ENCODE measurements at places on chromosomes 16 and 17.

- no peak for DNase-seq
Observed at GRCh38 chr17:38883592-38884526, 14.0 kb downstream of the LASP1 start.

GRCh38 chr16:67644038-67644437, 906 bp upstream of the CARMIL2 start:
- DNase-seq, result no peak

DNA sequence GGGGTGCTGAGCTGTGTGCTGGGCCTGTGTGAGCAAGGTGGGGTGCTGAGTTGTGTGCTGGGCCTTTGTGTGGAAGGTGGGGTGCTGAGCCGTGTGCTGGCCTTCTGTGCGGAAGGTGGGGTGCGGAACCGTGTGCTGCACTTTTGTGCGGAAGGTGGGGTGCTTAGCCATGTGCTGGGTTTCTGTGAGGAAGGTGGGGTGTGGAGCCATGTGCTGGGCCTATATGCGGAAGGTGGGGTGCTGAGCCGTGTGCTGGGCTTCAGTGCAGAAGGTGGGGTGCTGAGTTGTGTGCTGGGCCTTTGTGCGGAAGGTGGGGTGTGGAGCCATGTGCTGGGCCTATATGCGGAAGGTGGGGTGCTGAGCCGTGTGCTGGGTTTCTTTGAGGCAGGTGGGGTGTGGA, 555.4 kb upstream of the EEF2KMT start:
- no peak for DNase-seq

GRCh38 chr17:61514491-61514890, 62.3 kb downstream of the TBX4 start:
- DNase-seq, result no peak

DNA sequence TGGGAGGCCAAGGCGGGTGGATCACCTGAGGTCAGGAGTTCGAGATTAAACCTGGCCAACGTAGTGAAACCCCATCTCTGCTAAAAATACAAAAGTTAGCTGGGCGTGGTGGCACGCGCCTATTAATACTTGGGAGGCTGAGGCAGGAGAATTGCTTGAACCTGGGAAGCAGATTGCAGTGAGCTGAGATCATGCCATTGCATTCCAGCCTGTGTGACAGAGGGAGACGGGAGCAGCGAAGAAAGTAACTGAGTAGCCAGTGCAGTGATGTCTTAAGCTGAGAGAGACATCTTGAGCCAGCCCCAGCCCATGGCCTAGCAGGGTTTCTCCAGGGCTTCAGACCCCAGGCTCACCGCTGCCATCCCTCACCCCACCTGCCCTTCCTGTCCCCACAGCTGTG, 9.8 kb upstream of the SMIM5 start:
- DNase-seq, result no peak

DNA sequence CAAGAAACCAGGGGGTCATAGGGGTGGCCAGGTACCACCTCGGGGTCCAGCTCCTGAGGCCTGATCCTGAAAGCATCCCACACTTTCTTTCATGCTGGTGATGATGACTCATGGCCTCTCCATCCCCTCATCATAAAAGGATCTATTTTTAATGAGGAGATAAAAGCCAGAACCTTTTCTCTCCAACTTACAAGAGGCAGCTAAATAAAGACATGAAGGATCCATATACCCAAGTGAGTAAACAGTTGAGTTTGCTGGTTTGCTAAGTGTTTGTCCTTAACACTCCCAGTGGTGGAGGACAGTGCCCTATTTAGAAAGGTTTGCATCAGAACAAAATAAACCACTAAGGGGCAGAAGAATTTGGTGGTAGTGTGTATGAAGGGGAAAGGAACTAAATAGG, 383.8 kb downstream of the GRIN2A start:
- DNase-seq, result no peak

GRCh38 chr16:49836668-49837067, 19.2 kb downstream of the ZNF423 start:
- no peak for DNase-seq

DNA sequence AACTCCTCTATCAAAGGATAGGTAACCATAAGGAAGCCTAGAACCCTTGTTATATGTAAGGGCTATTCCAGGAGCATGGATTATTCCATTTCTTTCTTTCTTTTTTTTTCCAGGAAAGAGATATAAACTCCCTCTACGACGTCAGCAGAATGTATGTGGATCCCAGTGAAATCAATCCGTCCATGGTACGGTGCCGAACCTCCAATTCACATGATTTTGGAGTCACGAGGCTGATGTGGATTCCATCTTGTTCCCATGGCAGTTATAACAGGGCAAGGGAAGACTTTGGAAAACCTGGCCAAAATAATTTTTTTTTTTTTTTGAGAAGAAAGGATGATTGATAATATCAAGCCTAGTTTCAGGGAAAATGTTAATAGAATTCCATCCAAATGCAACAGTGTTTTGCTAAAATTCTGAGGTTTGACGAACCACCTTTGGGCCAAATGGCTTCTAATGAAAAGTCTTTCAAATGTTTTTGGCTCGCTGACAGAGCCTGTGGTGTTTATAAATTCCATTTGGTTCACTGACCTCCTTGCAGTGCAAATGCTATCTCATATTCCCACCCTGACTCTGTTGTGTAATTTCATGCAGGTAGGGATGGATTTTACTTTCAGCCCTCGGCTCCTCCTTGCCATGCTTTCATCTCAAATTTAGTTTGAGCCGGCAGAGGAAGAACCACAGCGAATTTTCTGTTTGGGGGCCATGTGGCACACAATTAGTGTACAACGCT, 90.0 kb downstream of the SDR42E1 start:
- DNase-seq, result no peak

DNA sequence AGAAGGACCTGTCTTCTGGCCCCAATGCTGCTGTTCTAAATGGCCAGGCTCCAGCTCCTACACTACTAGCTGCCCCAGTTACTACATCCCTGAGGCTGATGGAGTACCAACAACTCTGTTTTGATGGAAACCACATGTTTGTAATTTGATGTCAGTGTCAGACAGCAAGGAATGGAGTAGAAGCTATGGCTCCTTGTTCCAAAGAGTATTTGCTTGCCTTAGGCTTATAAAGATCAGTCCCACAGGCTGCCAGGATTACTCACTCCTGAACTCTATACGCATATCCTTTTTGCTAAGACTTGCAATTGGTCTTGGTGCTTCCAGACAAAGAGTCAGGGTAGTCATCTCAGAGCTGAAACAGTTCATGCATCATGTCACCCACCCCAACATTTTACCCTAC, 139.6 kb downstream of the HS3ST3A1 start:
- DNase-seq, result no peak

DNA sequence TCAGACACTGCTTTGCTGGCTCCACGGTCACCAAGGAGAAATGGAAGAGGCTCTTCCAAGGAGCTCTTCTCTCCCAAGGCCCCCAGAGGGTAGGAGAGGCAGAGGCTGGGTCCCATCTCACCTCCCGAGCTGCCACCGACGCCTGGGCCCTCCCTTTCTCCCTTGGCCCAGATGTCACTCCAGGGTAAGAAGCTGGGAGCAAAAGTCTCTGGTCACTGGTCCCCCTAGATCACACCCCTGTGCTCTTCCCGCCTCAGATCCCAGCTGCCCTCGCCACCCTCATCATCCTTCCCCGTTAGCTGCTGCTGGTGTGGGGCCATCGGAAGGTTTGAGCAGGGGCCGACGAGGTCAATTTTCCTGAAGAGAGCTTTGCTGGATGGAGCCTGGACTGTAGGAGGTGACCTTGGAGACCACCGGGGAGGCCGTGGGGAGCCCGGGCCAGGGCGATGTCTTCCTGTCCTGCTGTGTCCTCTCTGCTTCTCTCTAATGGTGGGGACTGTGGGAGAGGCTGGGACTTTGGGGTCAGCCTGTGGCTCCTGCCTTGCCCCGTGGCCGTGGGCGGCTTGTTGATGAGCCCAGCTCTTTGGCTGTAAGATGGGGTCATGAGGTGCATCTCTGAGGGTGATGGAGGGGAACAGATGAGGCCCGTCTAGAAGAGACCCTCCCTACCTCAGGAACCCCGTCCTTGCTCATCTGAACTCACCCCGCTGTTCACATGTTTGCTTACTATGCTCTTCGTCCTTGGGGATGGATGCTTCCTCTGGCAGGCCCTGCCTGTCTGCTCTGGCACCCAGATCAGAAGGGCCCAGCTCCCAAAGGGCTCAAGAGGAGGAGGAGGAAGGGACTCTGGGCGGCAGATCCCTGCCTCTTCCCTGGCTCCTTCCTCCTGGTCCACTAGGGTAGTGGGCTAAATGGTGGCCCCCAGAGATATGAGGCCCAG, 11.4 kb upstream of the RHBDF2 start:
- no peak for DNase-seq

All from NCI-H345 (cell line).